ENCODE measurements at places on chromosomes 1 and 21.

DNA sequence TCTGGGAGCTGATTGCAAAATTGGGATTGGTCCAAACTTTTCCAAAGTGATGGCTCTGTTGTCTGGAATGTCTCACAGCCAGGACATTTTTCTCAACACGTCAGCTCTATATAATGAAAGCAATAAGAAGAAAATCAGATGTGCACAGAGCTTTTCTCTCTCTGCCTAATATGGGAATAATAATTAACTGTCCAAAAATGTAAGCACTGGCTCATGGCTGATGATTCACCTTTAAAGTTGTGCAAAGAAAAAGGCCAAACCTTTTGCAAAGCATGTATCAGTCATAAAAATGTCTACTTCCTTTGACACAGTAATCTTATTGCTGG is 30.4 kb downstream of the ZNF281 start:
- DNase-seq, result peak; percentile 97

GRCh38 chr1:169090900-169091311 is 15.6 kb upstream of the ATP1B1 start:
- DNase-seq, result no peak

GRCh38 chr1:179938752-179939151 is 15.9 kb upstream of the CEP350 start:
- no peak for DNase-seq

- no peak for DNase-seq
Observed at GRCh38 chr1:209927466-209927865, 10.6 kb upstream of the SYT14 start.

DNA sequence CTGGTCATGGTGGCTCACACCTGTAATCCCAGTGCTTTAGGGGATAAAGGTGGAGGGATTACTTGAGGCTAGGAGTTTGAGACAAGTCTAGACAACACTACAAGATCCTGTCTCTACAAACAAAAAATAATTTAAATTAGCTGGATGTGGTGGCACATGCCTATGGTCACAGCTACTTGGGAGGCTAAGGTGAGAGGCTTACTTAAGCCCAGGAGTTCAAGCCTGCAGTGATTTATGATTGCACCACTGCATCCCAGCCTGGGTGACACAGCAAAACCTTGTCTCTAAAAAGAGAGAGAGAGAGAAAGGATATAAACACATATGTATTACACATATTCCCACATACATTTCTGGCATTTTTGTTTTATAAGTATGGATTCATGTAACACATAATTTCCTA is 325.2 kb downstream of the DUSP10 start:
- DNase-seq, result no peak

DNA sequence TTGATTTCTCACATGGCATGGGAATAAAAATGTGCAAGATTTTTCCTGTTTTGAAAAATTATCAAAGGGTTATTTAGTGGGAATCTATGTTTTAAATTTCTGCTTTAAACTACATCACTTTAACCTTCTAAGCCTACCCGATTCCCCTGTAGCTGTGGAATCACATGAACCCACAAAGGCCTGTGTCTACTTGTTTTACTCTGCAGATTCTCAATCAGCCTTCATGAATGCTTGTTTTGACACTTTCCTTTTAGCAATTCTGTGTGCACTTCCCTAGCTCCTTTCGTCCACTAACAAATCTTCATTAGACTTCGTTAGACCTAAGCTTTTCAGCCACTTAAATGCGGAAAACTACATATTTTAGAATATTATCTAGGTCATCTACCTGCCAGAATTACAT is 56.0 kb upstream of the C1orf21 start:
- no peak for DNase-seq

DNA sequence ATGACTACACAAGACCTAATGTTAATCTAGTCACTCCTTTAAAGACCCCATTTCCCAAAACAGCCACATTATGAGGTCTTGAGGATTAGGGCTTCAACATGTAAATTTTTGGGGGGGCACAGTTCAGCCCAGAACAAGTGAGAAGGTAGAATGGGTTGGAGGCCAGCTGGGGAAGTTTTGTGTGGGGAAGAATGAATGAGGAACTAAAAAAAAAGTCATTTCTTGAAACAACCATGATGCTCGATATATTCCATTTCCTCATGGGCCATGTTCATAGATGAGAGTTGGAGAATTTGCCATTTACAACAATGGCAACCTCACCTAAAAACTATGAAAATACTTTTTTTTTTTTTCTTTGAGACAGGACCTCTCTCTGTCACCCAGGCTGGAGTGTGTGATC is 14.5 kb downstream of the NLRP3 start:
- DNase-seq, result no peak

DNA sequence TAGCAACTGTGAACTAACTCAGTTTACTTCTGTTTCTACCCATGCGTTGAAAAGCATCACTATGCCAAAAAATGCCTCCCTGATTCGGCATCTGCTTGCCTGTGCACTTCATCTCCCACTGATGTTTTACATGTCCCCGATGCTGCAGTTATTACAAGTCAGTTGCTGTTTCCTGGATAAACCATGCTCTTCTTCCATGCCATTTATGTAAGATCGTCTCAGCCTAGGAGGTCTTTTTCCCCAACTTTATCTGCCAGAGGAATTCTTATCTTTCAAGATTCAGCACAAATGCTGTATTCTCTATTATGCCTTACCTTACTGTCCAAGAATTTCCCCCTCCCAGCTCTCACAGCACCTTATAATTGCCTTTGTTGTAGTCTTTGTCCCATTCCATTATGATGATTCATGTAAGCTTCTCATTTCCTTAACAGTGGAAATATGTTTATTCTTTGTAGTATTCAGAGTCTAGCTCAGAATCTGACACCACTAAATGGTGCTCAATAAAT is 30.0 kb downstream of the PRKACB start:
- DNase-seq, result peak; percentile 44

DNA sequence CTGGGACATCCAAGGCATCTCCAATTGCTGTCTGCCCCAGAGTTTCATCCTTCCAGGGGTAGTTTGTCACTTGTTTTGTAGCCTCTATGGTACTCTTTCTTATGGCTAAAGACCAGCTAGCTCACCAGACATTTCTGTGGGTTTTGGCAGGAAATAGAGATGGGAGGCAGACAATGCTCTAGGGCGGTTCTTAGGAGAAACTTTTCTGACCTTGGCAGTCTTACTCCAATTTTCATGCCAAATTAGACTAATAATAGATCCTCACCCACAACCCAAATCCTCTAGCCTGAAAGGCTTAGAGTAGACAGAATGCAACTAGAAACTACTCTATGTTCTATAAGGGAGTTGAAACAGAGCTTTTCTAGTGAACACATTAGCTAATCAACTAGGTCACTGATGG is 69.8 kb downstream of the LRIG2 start:
- DNase-seq, result no peak

GRCh38 chr1:39167632-39168209 is 36.8 kb upstream of the MACF1 start:
- DNase-seq, result no peak

DNA sequence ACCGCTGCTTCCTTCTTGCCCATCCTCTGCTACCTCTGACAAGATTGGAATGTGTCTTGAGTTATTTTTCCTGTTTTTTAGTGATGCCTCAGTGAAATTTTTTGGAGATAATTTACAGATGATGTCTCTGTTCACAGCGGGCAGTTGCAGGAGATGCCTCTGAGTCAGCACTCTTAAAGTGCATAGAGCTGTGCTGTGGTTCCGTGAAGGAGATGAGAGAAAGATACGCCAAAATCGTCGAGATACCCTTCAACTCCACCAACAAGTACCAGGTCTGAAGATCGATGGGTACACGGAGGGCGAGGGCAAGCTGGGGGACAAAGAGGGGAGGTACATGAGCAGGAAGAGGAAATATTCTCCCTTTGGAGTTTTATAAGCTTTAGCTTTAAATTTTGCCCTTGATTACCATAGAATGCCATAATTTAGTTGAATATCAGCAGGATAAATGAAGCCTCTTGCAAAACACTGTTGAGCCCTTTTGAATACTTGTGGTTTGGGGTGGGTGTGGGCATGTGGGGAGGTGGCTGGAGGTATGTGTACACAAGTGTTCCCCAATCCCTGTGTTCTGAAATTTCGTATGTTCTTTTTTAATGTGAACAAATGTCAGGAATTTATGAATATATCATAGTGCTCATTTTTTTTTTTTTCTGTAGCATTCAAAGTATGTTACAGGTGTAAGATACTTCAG is 19.8 kb downstream of the ATP1A1 start:
- no peak for DNase-seq

DNA sequence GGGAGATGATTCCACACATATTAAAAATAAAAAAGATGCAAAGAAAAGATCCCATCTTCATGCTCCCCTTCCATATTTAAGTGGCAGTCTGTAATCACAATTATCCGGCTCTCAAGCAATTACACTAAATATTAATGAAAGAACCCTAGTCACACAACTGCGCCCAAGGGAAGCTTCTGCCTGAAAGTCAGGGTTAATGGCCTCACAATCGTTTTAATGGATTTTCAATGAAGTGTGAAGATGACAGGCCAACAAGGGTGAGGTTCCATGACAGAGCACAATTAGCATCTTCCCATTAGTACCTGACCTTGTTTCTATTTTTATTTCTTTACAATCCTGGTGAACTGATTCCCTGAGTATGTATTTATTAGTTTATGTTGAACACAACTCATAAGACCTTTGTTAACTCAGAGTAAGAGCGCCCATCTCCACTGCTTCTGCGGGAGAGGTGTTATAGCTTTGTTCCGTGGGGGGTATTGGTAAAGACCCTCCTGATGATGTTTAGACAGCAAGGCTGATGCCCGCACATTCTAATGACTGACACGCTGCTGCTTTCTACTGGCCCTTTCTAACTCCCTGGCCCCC is 80.9 kb downstream of the IER5 start:
- DNase-seq, result no peak

- DNase-seq, result no peak
Observed at GRCh38 chr21:44067011-44067839, 40.0 kb upstream of the PWP2 start.

DNA sequence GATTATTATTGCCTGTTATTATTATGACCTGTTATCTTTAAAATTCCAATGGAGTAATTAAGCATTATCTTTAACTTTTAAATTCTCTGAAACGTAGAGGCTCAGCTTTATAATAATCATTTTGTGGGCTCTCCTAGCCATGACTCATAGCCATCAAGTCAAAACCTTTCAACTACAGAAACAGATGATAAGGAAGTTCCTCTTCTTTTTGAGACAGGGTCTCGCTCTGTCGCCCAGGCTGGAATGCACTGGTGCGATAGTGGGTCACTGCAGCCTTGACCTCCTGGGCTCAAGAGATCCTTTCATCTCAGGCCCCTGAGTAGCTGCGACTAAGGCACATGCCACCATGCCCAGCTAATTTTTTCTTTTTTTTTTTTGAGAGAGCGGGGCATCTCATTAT is 43.5 kb downstream of the CHML start:
- no peak for DNase-seq

GRCh38 chr1:182634306-182635072 is 30.3 kb upstream of the RGS16 start:
- no peak for DNase-seq

DNA sequence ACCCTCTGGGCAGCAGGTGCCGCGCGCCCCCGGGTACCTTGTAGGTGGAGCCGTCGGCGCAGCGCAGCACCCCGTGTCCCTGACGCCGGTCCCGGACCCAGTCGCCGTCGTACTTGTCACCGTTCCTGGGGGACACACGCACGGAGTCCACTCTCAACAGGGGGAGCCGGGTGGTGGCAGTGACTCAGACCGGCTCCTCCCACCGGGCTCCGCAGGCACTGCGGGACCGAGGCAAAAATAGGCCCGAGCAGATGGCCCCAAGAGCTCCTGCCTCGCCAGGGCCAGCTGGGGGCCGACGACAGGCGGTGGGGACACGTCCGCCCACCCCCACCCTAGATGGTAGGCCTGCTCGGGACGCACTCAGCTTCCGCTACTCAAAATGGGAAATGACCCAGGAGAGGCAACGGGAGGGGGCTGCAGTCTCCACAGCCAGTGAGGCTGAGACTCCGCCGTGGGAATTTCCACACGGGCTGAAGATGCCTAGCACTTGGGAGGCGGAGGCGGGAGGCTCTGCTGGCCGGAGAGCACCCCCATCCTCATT is 6.3 kb downstream of the MORN1 start:
- no peak for DNase-seq

DNA sequence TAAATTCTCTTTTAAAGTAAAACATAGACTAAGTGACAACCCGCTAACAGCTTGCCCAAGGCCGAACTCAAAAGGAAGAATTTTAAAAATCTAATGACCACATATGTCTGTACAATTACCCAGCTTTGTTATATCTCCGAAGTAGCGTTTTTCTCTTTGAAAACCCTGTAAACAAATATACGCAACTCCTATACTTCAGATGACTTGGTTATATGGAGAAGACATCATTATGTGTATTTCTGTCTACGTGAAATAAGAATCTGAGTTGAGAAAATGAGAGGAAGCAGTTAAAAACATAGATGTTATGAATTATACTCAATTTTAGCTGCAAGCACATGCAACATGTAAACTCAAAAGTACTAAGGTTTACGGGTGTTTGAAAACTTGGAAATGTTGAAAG is 2.0 kb downstream of the PBX1 start:
- DNase-seq, result no peak

GRCh38 chr1:14636897-14637632 is 38.6 kb downstream of the KAZN start:
- DNase-seq, result no peak
